Activated CD4-positive, alpha-beta T cell treated with anti-CD3 and anti-CD28 coated beads, Interleukin-2, amount 50 U/mL, for 48 hours (primary cell): ENCODE measurements at places on chromosomes 11 and 22.

- DNase-seq = no peak
Measured at GRCh38 chr22:31274017-31274416, 18.3 kb downstream of the PIK3IP1 start.

DNA sequence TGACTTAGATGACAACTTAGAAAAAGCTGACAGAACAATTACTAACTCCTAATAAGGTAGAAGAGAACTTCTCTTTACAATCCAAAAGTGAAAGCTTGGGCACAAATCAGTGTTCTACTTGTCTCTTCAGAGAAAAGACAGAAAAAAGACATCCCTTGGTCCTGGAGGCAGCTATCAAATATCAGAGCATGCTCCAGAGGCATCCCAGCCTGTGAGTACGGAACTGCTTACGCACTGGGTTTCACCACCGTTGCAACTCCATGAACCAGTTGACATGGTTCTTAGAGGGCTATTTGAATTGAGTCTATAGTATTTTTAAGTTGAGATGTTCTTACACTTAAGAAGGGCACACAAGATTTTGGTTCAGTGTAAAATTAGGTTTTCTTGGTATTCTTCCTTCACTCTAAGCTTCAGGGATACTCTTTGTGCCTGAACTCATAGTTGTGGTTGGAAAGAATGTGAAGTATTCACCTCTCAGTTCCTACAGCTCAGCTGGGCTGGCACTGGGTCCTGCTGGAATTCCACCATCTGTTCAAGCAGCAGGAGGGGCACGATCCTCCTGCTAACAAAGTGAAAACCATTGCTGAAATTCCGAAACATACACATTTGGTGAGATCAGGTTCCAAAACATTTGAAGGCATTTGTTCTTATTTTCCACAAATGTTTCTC is 6.3 kb downstream of the AKIP1 start:
- no peak for DNase-seq

GRCh38 chr22:42180349-42180842 is 49.8 kb upstream of the CYP2D6 start:
- DNase-seq = peak; percentile 21

GRCh38 chr22:29330753-29331152 is 15.3 kb upstream of the RASL10A start:
- no peak for DNase-seq

DNA sequence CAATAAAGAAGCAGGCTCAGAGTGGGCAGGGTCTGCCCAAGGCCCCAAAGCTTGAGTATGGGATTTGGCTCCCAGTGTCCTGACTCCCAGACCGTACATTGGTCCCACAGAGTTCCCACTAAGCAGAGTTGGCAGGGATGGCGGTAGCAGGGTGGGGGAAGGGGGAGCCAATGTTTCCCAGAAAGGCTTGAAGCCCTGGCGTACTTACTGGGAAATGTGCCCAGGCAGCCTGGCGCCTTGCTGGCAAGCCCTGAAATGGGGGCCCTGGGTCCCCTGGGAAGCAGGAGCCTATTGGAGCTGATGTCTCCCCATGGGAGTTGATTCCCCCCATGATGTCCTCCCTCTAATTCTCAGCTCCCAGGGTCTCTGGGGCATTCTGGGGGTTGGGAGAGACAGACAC is 9.3 kb downstream of the ARHGEF17 start:
- no peak for DNase-seq

DNA sequence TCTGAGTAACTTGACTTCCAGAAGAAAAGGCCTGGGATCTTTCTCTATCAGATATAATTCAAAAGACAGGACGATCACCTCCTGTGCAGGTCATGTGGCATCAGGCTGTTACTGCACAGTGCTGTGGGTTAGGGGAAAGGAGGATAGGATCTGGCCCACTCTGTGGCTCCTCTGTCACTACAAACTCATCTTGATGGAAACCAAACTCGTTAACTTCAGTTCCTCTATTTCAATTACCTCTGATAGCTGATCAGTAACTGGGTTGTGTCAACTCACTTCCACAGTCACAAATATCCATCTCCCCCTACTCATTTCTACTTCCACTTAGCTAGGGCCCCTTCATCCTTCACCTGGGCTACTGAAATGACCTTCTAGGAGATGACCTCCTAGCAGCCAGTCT is 95.2 kb downstream of the RCN1 start:
- DNase-seq = no peak

DNA sequence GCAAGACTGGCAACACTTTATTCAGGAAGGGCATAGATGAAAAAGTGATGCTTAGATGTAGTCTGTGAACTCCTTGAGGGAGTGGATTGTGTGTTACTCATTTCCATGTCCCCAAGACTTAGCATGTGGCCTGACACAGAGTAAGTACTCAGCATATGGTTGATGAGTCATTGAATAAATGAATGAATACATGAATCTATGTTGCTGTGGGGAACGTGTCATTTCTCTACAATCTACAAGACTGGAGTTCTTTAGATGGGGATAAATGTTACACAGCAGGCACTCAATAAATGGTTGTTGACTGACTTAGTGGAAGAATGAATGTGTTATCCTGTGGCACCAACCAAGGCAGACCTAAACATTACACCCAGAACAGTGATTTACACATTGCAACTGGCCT is 17.9 kb downstream of the BPIFC start:
- no peak for DNase-seq

- no peak for DNase-seq
Measured at GRCh38 chr11:44623731-44624491, 58.4 kb downstream of the CD82 start.

DNA sequence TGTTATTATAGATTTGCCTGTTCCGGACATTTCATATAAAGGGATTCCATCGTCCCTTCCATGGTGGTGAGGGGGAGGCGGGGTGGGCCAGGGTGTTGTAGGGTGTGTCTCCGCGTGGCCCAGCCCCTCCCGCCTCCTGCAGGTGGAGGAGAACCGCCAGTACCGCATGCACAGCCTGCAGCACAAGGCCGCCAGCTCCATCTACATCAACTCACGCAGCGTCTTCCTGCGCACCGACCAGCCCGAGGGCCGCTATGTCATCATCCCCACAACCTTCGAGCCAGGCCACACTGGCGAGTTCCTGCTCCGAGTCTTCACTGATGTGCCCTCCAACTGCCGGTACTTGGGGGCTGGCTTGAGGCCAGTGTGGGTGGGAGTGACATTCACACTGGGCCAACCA is 7.5 kb upstream of the MYO7A start:
- DNase-seq = no peak
